ENCODE measurements at places on chromosomes 7 and 10.

DNA sequence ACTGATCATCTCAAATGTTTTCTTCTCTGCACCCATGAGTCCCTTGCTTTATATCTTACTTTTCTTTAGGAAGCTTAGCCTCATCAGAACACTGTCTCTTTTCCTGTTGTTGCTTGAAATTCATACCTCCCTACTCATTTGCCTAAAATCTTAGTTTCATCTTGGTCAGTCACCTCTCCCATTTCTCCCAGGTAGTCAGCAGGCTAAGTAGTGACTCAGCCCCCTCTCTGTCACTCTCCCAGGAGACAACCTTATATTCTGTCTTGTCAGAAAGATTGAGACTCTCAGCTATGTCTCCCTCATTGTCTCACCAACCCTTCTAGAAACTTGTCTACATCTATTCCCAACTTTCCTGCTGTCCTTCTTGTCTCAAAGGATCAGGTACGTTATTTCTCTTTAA, 280.9 kb downstream of the BBS9 start:
- DNase-seq, result no peak

- no peak for DNase-seq
Measured at GRCh38 chr10:75432763-75433162, 1.3 kb downstream of the LRMDA start.

DNA sequence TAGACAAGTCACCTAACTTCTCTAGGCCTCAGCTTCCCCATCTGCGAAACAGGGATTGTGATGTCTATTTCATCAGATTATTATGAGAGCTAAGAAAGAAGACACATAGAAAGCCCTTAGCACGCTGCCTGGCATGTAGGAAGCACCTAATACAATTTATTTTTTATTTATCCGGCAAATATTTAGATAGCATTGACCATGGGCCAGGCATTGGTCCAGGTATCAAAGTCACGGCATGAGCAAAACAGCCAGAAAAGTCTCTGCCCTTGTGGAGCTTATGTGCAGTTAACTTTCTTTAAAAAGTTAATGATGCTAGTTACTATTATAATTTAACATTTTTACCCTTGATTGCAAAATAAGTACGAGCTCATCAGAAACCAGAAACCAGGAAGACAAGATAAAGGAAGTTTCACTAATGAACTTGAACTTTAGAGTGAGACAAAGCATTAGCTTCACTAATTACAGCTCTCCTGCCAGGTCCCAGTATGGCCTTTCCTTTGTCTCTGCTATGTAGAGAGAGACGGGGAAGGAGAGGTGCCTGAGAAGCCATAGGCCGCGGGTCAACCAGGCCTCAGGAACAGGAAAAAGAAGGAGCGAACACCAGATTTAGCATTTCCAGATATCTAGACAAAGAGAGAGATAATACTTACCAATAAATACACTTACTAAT, 139.5 kb upstream of the ADAM12 start:
- no peak for DNase-seq

GRCh38 chr10:45375716-45376231, 1.8 kb downstream of the ALOX5 start:
- DNase-seq, result no peak

GRCh38 chr7:351256-351655, 61.3 kb downstream of the FOXL3 start:
- no peak for DNase-seq

GRCh38 chr7:112010994-112011393, 195.2 kb downstream of the DOCK4 start:
- no peak for DNase-seq

DNA sequence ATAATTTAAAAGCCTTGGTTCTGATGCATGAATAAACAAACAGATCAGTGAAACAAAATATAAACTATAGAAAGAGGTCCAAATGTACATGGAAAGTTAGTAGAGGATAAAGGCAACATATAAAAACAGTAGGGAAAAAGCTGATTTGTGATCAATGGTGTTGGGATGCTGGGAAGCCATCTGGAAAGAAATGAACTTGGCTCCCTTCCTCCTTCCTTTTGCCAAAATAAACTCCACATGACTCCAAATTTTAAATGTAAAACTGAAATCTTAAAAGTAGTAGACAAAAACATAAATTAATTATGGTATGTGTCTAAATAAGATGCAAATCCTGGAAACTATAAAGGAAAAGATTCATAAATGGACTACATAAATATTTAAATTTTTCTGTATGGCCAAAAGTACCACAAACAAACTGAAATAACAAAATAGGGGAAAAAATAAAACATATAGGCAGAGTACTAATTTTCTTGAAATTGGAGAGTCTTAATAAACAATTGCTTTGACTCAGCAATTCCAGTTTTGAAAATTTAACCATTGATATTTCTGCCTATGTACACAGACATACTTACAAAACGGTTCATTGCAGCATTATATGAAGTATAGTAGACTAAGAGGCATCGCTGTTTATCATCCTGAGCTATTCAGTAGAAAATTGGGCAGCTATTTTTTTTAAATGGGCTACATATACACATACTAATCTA, 77.0 kb upstream of the TRIM24 start:
- DNase-seq, result no peak

DNA sequence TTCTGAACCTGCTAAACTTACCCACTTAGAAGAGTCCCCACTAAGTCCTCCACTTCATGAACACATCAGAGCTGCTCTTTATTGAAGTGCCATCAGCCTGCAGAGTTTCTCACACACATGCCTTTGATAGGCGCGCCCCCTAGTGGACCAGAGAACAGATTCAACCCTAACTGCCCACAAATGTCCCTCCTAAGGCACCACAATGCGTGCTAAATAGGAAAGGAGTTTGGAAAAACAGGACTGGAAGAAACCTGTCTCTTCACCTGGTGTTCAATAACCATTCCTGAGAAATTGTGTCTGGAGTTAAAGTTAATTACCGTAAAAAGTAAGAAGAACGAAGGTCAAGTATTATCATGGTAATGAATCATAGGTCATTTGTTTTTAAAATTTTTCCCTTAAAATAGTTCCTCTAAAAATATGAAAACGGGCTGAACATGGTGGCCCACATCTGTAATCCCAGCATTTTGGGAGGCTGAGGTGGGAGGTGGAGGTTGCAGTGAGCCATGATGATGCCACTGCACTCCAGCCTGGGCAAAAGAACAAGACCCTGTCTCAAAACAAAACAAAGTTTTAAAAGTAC, 249.7 kb downstream of the ELMO1 start:
- DNase-seq, result peak; percentile 73

- DNase-seq, result no peak
Measured at GRCh38 chr10:121362026-121362425, 236.2 kb downstream of the FGFR2 start.

GRCh38 chr7:24192691-24193090, 91.3 kb upstream of the NPY start:
- no peak for DNase-seq

DNA sequence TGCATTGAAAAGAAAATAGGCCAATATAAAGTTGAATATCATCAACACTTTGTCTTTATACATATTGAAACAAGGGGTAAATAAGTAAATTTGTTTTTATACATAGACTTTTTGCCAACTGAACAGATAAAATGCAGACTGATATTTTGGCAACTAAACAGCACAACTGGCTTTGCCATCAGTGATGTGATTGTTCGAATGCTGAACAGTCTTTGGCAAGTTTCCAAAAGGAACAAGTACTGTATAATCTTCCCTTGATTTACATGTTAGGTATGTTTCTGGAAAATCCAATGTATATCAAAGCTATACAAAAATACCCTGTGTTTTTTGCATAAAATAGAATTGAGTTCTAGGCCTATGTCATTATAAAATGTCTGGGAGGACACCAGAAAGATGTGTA, 18.2 kb upstream of the ANKRD1 start:
- DNase-seq, result no peak

- peak; percentile 20 for DNase-seq
Measured at GRCh38 chr7:77727936-77728701, 31.9 kb downstream of the RSBN1L start.

GRCh38 chr10:5404208-5405041, at the start of gene TUBAL3:
Gene TUBAL3 (minus strand): TSS chr10:5404828. CDS start chr10:5404792, 36 bp downstream.
- DNase-seq, result peak; percentile 40

DNA sequence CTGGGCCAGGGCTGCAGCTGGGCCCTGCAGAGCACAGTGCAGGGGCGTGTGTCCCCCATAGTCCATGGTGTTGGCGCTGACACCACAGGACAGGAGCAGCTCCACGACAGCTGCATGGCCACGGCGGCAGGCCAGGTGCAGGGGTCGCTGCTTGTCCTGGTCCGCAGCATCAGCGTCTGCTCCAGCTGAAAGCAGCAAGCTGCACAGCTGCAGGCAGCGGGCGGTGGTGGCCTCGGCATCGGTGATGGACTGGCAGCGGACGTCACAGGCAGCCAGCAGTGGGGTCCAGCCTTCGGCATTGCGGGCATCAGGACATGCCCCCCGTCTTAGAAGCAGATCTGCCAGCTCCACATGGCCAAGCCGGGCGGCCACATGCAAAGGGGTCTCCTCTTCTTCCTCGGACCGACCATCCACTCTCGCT, 6.0 kb downstream of the ASB10 start:
- DNase-seq, result no peak

DNA sequence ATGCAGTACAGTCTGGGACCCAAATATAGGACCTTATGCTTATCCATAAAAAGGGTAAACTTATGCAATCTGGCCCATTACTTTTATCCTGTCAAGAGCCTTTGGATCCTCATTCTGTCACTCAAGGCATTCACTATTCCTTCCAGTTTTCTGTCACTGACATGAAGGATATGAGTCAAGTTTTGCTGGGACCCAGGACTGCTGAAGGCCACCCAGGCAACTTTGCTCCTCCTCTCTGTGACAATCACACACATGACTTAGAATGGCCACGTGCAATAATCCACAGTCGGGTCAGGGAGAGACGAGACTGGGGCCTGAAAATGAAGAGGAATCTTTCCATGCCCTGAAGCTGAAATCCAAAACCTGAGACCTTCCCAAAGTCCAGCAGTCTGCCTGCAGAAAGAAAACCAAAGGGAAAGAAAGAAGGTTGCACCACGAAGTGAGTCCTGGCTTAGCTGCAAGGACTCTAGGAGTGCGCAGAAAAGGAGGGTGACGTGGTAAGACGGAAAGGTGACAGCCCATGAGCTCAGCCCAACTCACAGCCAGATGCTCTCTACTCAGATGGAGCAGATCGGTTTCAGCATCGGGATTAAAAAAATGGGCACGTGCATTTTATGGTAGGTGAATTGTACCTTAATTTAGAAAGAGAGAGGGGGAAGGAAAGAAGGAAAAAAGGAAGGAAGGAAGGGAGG, 67.2 kb downstream of the VOPP1 start:
- DNase-seq, result no peak

DNA sequence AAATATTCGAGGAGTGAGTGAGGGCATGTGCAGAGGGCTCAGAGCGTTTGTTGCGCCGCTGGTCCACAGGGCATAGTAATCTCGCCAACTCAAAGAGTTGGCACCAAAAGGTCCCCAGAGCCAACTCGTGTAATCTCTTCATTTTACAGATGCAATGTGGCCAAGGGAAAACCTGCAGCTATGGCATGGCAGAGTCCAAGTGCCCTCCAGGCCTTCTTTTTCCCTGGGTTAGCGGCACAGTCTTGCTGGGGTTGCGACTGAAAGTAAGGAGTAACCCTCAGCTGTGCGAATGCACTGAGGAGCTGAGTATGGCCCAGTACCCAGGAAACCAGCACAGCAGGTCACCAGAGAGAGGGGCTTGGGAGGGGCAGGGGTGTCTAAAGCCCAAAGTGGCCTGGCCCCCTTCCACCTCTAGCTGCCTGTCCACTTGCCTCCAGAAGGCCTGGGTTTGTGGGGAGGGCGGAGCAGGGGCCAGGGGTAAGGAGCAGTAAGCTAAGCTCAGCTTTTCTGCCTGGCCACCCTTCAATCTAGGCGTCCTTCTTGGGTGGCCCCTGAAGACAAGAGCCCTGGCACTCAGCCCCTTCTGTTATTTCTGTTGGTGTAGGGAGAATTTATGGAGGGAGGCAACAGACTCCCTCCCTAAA, 3.3 kb upstream of the GAD2 start:
- no peak for DNase-seq

DNA sequence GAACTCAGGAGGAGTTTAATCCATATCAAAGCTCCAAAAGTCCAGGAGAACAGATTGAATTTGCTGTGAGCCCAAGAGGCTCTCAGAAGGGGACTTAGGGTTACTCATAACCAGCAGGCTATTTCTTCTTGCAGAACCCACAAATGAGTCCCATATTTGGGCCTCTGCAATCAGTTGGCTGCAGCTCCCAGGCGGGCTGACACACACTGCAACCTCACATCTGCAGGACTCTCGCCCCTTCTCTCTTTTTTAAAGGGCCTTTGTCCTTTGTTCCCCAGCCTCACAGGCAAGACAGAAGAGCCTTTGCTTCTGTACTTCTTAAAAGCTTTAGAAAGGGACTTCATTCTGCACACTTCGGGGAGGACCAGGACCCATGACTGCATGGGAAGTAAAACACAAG, 26.7 kb downstream of the CREB3L2 start:
- no peak for DNase-seq

DNA sequence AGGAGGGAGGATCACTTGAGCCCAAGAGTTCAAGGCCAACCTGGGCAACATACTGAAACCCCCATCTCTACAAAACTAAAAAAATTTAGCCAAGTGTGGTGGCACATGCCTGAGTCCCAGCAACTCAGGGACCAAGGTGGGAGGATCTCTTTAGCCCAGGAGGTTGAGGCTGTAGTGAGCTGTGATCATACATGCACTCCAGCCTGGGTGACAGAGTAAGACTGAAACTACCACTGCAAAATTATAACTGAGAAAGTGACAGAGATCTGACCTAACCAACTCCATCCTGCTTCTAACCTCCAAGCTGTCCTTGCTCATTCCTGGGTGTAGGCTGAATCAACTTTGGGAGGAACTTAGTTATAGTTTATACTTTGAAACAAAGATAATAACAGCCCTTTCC, 59.4 kb downstream of the HTR7 start:
- no peak for DNase-seq

GRCh38 chr7:51249187-51249945, 67.2 kb downstream of the COBL start:
- DNase-seq, result peak; percentile 91

DNA sequence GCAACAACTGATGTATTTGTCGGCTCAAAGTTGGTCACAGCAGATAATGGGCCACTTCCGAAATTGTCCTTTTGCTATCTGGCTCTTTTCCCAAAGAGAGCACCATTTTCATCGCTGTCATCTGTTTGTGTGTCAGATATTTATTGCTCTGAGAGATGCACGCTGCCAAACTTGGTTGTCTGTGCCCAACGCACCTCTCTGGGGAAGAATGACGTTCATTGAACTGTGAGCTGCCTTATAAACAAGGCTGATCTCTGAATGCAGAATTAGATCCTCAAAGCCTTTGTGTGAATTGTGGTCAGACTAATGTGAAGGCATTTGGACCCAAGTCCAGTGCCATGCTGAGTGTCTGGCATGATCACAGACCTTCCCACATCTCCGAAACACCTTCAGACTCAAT, 174.7 kb upstream of the LYZL1 start:
- DNase-seq, result no peak

DNA sequence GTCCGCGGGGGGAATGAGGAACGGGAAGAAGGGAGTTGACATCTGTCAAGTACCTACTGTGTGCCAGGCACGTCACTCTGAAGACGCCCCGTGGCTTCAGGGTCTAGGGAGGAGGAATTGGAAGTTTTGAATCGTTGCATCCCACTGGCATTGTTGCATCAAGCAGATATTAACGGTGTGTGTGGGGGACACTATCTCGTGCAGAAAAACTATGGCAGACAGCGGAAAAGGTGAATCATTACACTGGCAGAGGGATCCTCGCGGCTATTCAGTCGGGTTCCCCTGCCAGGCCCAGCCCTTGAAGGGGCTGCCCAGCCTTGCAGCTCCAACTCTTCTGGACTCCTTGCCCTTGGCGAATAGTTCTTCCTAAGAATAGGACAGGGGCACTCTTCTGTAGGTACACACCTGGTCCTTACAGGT, 1.0 kb upstream of the KIAA1549 start:
- DNase-seq, result no peak

- no peak for DNase-seq
Measured at GRCh38 chr10:90977855-90978486, 57.1 kb upstream of the ANKRD1 start.

Measured in RWPE1 (cell line).